ENCODE measurements at places on chromosomes 3 and 15. TPM values are rescaled to one million over a fixed set of nuclear protein-coding genes. Genes with fewer than 3 reads are reported as not detected.

The PAK2 gene
- 56.0 TPM for total RNA-seq

The ABHD2 gene
- total RNA-seq = 15.2 TPM

DNA sequence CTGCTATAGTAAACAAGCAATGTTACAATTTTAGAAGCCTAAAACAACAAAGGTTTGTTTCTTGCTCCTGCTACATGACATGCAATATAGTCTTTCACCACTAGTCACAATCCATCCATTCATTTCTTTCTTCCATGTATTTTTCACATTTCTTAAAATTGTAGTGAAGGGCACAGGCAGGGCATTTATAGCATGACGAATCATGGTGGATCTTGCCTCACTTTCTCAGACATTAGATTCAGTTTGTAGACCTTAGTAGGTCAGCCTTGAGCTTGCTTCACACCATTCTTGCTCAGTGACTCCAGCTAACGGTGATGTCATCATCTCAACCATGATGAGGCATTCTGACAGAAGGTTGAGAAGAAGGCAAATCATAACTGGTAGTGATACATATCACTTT is 546.8 kb downstream of the TBL1XR1 start:
- H3K27me3 ChIP-seq = no peaks in the 10 kb centered on the region
- H3K36me3 ChIP-seq = no peaks in the 10 kb centered on the region
- H3K4me1 ChIP-seq = no peaks in the 10 kb centered on the region
- H3K4me3 ChIP-seq = no peak overlapping the region

The PRC1 gene
- total RNA-seq = 102 TPM

- H3K4me1 ChIP-seq = no peaks in the 10 kb centered on the region
- H3K27me3 ChIP-seq = no peaks in the 10 kb centered on the region
- no peak overlapping the region for H3K27ac ChIP-seq
- no peak overlapping the region for H3K4me3 ChIP-seq
- no peaks in the 10 kb centered on the region for H3K36me3 ChIP-seq
- DNase-seq = no peak
These were observed 160.7 kb downstream of the PDE8A start for GRCh38 chr15:85142312-85142711.

Measured in GM23338 (cell line).